ENCODE measurements at places on chromosomes 3 and 15. TPM values are rescaled to one million over a fixed set of nuclear protein-coding genes. Genes with fewer than 3 reads are reported as not detected.
A peak's percentile ranks its signal among the peaks of the same experiment; 100 is the strongest.

DNA sequence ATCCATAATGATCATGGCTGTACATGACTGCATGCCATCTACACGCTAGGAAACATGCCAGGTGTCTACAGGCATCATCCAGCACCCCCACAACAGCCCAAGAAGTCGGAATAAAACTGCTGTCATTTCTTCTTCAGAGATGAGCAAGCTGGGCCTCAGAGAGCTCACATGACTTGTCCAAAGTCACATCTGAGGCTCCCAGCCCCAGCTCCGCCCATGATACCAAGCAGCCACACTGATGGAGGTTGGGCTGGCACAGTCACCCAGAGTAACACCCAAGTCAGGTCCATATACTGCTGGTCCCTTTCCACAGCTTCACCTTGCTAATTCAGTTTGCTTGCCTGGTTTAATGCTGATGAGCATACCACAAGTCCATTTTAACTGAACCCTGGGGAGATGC, 116.6 kb downstream of the SEC22A start:
- no peak for DNase-seq

SH2D7 gene
- not detected for total RNA-seq

EAF2 gene
- total RNA-seq = 1.5 TPM

GRCh38 chr3:13462822-13463221, 17.3 kb upstream of the HDAC11 start:
- DNase-seq = no peak

CADM2 gene
- total RNA-seq = not detected

DNA sequence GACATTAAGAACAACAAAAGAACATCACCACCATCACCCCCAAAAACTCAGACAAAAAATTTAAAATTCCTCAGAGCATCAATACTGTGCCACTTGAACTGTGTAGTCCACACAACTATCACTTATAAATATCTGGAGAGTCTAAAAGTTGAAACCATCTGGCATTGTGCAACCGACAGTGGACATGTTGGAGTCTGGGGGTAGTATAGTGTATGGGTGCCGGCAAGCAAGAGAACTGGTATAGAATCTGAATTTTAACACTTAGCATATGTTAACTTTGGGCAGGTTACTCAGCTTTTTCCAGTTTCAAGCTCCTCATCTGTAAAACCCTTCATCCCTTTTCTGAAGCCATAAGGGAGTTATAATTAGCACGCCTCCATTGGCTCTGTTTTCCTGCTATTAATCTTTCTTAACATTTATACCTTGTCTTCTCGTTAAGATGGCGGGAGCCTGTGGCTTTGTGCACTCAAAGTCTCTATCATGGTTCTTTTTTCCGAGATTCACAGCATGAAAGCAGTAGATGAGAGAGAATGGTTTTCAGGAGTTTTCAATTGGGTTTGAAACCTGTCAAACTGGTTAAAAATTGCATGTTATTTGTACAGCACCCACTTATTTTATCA, 255.7 kb upstream of the TBL1XR1 start:
- DNase-seq = no peak

KIF15 gene
- total RNA-seq = 21.6 TPM

LINGO1 gene
- 0.32 TPM for total RNA-seq

- DNase-seq = peak; percentile 6
These were observed 67.0 kb downstream of the IMPG2 start for GRCh38 chr3:101253396-101253795.

GRCh38 chr3:102194760-102195159, 240.1 kb upstream of the ZPLD1 start:
- no peak for DNase-seq

DVL3 gene
- total RNA-seq = 59.0 TPM

SNX4 gene
- 39.2 TPM for total RNA-seq

GNAT1 gene
- total RNA-seq = 0.78 TPM

MYL3 gene
- total RNA-seq = not detected

DNA sequence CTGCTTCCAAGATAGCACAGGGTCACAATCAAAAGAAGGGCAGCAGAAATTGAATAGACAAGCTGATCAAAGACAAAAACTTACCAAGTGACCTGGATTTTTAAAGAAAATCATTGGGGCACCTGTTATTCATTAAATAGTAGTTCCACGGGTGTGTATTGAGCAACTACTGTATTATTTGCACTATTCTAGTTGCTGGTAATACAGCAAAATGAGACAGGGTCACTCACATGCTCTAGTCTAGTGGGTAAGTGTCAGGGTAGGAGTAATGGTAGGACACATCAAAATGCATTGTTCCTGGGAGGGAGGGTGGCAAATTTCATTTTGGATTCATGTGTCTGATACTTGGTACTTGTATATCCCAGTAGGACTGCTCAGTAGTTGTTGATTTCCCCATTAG, 127.9 kb downstream of the SQOR start:
- no peak for DNase-seq

GPR149 gene
- not detected for total RNA-seq

GRCh38 chr15:54884312-54884711, 312.4 kb downstream of the RSL24D1 start:
- no peak for DNase-seq

DNA sequence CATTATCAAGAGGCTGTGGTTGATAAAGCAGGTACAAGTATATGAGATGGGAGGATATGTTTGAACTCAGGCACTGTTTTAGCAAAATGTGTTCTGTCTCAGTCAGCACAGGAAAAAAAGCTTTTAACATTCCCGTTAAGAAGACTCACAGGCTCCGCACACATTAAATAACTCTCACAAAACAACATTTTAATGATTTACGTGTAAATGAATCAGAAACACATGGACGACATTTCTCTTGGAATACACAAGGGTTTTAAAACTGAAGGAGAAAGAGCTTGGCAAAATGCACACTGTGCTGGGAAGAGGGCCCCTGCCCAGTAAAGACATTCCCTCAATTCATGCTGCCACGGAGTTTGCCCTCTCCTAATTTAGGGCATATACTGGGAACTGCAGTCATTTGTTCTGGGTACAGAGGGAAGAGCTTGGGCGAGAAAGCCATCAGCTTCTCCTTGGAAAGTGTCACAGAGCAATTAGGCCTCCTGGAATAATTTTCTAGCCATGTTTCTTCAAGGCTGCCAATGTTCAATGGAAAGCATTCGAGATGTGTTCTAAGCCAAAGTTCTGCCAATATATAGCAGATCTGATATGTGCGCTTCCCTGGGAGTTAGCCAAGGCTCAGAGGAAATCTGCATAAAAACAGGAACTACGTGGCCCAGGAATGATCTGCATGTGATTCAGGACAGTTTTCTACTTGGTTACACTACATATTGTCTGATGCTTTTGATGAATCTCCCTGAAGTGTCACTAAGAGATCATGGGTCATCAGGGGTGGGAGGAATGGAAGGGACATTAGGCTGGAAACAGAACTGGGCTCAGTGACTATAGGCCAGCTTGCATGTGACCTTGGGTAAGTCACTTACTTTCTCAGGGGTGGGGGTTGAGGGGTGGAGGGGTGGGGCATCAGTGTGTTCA, 2.2 kb upstream of the MASP1 start:
- DNase-seq = peak; percentile 42

IP6K2 gene
- 81.8 TPM for total RNA-seq

GRCh38 chr3:52054661-52055511, 1.5 kb downstream of the DUSP7 start:
- peak; percentile 20 for DNase-seq

DNA sequence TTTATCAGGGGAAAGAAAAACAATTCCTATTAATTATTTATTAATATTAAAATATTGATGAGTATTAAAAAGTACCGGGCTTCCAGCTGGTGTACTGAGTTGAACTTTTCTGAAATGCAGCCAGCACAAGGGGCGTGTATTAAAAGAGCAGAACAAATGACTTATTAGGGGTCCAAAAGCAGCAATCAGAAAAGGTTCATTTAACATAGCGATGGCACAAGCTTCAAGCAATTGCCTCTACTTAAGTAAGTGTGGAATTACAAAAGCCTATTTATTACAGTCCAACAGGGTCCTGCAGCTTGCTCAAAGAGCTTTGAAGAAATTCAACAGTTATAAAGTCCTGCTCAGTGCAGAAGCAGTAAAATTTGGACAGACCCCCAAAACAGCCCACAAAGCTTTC, 285.6 kb downstream of the EPHA3 start:
- no peak for DNase-seq

GOLGA6B gene
- not detected for total RNA-seq

- peak; percentile 8 for DNase-seq
These were observed 939 bp downstream of the PPIB start for GRCh38 chr15:64161688-64162477.

CD200R1 gene
- total RNA-seq = not detected

ALS2CL gene
- 10.1 TPM for total RNA-seq

DNA sequence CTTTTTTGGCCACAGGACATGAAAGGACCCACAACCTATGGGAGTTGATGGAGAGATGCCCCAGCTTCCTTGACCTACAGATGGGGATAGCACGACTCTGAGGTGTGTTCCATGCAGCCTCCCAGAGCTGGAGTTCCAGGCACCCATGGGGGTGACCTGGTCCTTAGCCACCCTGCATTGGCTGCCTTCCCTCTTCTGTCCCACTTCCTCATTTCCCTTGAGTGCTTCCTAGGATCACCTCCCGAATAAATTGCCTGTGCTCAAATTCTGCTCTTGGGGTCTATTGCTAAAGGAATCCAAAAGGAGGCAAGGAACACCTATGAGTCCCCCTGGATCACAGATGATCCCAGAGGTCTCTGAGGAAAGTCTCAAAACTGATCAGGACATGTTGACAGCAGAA, 24.7 kb upstream of the VIPR1 start:
- DNase-seq = no peak

SLC22A13 gene
- total RNA-seq = 0.44 TPM

ACAN gene
- total RNA-seq = not detected

DNA sequence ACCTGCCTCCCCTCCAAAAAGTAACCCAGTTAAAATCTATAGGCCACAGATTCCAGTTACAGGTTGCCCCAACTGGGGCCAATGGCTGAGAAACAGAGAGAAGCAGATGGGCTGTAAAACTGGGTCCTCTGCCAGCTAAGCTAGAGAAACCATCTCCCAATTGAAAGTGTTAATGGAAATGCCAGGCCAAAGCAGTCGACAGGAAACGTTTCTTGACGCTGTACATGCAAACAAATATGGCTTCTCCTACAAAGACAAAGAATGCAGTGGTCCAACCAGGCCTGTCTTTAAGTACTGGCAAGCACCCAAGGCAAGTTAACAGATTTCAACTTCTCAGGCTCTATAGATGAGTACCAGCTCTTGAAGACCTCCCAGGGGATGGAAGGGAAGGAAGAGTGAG, 71.3 kb downstream of the MAGI1 start:
- DNase-seq = no peak

ERICH6 gene
- not detected for total RNA-seq

UROC1 gene
- not detected for total RNA-seq

- DNase-seq = no peak
These were observed 6.7 kb upstream of the DNAJA4 start for GRCh38 chr15:78257681-78258080.

GRCh38 chr3:183210341-183210740, 42.7 kb upstream of the B3GNT5 start:
- DNase-seq = no peak

- no peak for DNase-seq
These were observed 15.0 kb downstream of the PRR23E start for GRCh38 chr3:127207727-127208482.

DNA sequence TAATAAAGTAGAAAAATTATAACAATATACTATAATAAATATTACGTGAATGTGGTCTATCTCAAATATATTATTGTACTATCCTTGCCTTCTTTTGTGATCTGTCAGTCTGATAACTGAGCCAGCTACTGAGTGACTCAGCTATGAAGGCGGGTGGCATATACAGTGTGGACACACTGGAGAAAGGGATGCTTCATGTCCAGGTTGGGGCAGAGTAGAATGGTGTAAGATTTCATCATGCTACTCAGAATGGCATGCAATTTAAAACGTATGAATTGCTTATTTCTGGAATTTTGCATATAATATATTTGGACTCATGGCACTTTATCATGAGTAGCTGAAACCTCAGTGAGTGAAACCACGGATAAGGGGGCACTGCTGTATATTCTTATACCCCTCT, 172.9 kb upstream of the TBC1D5 start:
- DNase-seq = no peak

- no peak for DNase-seq
These were observed 53.8 kb downstream of the CMSS1 start for GRCh38 chr3:99871231-99872045.

GRCh38 chr3:69052472-69052898, 352 bp upstream of the TMF1 start:
- DNase-seq = no peak
